Keratinocyte (primary cell): ENCODE measurements at places on chromosomes 12 and 14.

GRCh38 chr12:47818467-47819137, 1.1 kb downstream of the HDAC7 start:
- no peak for DNase-seq
- peak overlapping the region; percentile 79 for H3K4me3 ChIP-seq
- H3K27ac ChIP-seq = peak overlapping the region; percentile 34
- no peaks in the 10 kb centered on the region for H3K27me3 ChIP-seq

GRCh38 chr14:58491593-58491992, 64.1 kb downstream of the KIAA0586 start:
- H3K36me3 ChIP-seq = peaks cover 2% of the 10 kb centered on the region
- no peaks in the 10 kb centered on the region for H3K27me3 ChIP-seq
- H3K4me3 ChIP-seq = no peak overlapping the region
- H3K27ac ChIP-seq = no peak overlapping the region
- DNase-seq = no peak

- H3K36me3 ChIP-seq = no peaks in the 10 kb centered on the region
- no peak overlapping the region for H3K4me3 ChIP-seq
- peaks cover 29% of the 10 kb centered on the region for H3K4me1 ChIP-seq
- DNase-seq = no peak
Observed at GRCh38 chr12:92046557-92047392, 98.9 kb downstream of the BTG1 start.

- H3K36me3 ChIP-seq = no peaks in the 10 kb centered on the region
- no peak for DNase-seq
- no peak overlapping the region for H3K4me3 ChIP-seq
- no peaks in the 10 kb centered on the region for H3K27me3 ChIP-seq
- no peaks in the 10 kb centered on the region for H3K4me1 ChIP-seq
Observed at GRCh38 chr14:45400509-45400908, 147.5 kb upstream of the MIS18BP1 start.

- H3K36me3 ChIP-seq = no peaks in the 10 kb centered on the region
- no peaks in the 10 kb centered on the region for H3K4me1 ChIP-seq
- H3K27me3 ChIP-seq = no peaks in the 10 kb centered on the region
- no peak overlapping the region for H3K4me3 ChIP-seq
- no peak overlapping the region for H3K27ac ChIP-seq
Observed at GRCh38 chr12:20142956-20143355, 225.4 kb upstream of the PDE3A start.
